Stromal cell of bone marrow (primary cell): ENCODE measurements at places on chromosomes 11 and 22.
A peak's percentile ranks its signal among the peaks of the same experiment; 100 is the strongest.

- no peak for DNase-seq
Measured at GRCh38 chr11:95599959-95600586, 189.5 kb downstream of the FAM76B start.

DNA sequence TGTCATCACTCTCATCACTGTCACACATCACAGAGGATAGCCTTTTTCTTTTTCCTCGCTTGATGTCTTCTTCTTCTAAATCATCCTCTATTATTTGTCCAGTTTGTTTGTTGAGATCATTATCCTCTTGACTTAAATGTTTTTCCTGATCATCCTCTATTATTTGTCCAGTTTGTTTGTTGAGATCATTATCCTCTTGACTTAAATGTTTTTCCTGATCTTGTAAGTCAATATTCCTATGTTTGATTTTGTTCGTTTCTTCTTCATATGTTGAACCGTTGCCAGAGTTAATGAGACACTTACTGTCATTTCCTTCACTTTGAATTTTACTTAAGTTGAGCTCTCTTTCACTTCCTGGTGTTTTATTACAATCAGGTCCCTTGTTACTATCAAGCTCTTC, 5.6 kb downstream of the CCDC82 start:
- no peak for DNase-seq

GRCh38 chr11:121419836-121420235, 32.3 kb upstream of the SORL1 start:
- no peak for DNase-seq

DNA sequence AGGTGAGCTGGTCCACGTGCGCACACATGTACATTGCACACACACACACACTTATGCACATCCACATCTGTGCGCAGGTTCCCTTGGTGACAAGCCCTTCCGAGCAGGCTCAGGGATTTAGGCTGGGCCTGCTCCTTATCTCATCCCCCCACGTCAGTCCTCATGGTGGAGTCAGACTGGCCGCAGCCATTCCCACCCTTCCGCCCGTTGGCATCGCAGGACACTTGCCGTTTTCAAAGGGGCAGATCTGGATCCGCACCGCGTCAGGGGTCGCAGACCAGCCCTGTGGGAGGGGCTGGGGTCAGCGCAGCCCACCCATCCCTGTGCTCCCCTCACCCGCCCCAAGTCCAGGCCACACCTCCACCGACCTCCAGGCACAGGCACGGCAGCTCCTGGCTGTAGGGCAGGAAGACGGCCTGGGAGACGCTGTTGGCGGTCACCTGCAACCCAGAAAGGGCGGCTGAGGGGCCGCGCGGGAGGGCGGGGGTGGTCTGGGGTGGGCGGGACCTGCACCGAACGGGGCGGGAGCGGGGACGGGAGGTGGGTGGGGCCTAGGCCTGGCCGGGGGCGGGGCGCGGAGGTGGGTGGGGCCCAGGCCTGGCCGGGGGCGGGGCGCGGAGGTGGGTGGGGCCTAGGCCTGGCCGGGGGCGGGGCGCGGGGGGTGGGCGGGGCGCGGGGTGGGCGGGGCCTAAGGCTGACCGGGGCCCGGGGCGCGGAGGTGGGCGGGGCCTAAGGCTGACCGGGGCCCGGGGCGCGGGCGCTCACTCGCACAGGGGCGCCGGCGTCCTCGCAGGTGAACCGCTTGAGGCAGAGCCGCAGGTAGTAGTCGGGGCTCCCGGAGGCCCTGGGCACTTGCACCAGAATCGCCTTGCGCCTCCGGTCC, 13.3 kb downstream of the IL17REL start:
- DNase-seq: no peak

- DNase-seq: no peak
Measured at GRCh38 chr11:19430346-19430745, 189.6 kb upstream of the E2F8 start.

DNA sequence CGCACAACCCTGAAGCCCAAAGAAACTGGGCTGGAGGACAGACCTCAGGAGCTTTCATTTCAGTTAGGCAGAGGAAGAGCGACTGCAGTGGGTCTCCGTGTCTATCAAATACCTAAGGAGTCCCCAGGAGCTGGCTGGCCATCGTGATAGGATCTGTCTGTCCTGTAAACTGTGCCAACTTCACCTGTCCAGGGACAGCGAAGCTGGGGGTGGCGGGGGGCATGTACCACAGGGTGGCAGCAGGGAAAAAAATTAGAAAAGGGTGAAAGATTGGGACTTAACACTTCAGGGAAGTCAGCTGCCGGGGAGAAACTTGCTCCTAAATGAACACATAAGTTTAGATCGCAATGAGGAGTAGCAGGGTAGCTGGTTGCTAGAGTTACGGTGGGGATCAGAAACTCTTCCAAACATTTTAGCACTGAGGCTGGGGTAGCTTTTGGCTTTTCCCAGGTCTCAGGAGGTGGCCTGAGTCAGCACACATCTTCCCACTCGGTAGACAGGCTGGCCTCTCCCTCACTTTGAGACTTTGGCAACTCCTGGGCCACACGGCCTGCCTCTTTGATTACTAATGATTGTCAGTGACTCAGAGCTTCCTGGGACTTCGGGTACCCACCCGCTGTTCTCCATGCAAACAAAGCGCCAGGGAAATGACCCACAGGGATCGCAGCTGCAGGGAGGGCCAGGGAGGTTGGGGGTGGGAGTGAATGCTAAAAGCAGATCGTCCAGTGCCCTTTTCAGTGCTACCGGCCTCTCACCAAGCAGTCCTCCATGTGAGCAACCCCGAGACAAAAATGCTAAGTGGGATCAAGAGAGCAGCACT, 2.9 kb upstream of the MTFP1 start:
- peak; percentile 96 for DNase-seq

DNA sequence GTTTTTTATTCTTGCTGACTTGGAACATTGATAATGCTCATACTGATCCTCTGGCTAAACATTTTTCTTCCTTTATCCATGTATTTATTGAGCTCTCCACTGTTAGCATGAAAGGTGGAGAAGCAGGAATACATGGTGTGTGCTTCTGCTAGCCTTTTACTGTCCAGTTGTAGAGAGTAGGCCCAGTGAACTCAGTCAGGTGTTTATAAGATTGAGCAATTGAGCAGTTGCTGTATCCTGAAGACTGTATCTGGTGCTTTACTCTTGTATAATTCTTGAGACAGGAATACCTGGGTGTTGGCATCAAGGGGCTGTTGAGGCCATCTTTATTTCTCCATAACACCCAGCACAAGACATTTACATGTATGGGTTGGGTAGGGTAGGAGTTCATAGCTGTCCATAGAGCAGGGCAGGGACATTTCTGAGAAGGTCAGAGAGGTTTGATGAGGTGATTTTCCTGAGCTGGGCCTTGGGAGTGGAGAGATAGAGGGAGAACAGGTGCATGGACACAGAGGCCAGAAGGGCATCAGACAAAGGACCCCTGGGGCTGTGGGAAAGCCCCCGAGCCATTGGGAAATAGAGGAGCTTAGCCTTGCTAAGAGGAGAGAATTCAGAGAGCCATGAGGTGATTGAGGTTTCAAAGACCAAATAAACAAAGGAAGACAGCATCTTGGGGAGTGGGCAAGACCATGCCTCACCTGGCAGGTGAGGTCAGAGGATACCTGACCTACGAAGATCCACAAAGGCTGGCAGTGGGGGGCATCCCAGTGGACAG, 155.5 kb downstream of the TEAD1 start:
- DNase-seq: no peak
